Progenitor cell of endocrine pancreas (in vitro differentiated cells): ENCODE measurements at places on chromosomes 1 and 21. TPM values are rescaled to one million over a fixed set of nuclear protein-coding genes. Genes with fewer than 3 reads are reported as not detected.

GRCh38 chr1:203401199-203401877 is 50.4 kb upstream of the FMOD start:
- no peak for DNase-seq

DNA sequence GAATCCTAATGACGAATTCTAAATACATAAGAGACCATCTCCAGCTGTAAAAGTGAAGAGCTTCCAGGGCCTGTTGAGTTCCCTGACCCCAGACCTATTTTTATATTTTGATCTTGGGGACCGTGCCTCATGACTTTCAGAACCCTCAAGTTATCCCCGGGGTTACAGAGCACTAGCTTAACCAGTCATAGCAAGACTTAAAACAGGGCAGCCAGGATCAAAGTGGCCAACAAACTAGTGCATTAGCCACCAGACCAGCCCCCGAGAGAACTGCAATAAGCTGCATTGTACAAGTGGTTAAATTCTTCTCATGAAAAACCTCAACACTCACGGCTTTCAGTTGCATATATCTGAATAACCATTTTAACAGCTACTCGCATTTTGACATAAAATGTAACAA is 183.0 kb downstream of the BARHL2 start:
- no peak for DNase-seq

- DNase-seq, result no peak
Measured at GRCh38 chr1:210600421-210601159, 271.9 kb downstream of the HHAT start.

GRCh38 chr1:8653878-8654277 is 163.6 kb downstream of the RERE start:
- DNase-seq, result no peak

The SPATA21 gene
- total RNA-seq, result not detected in 2 replicates

GRCh38 chr1:109197158-109198042 is 16.3 kb upstream of the SARS1 start:
- DNase-seq, result no peak

The PRXL2B gene
- 32.0 and 36.4 TPM in 2 replicates for total RNA-seq

- no peak for DNase-seq
Measured at GRCh38 chr1:2303781-2304180, 75.7 kb downstream of the SKI start.

The CD1C gene
- total RNA-seq, result not detected in 2 replicates

GRCh38 chr1:232457595-232457994 is 172.3 kb downstream of the SIPA1L2 start:
- no peak for DNase-seq

- no peak for DNase-seq
Measured at GRCh38 chr1:207203541-207203940, 99.5 kb downstream of the C4BPA start.

- no peak for DNase-seq
Measured at GRCh38 chr1:198232378-198232777, 75.6 kb downstream of the NEK7 start.

The MPL gene
- total RNA-seq, result 0.31 TPM in 1 of 2 replicates, not detected in the other

DNA sequence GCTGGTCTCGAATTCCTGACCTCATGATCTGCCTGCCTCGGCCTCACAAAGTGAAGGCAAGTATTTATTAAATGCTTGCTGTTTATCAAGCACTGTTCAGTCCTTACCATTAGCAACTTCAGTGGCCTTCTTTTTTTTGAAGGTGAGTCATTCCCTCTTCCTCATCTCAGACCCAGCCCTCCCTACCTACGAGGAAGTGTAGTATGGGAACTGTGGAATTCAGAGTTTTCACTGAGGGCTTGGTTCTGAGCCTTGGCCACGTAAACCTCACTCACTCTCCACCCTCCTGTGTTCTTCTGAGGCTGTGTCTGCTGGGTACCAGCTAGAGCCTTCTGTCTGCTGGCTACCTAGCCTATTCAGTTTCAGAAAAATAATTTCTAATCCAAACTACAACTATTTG is 218.3 kb upstream of the SGIP1 start:
- no peak for DNase-seq

- DNase-seq, result no peak
Measured at GRCh38 chr1:185244015-185244747, 72.9 kb downstream of the IVNS1ABP start.

The CDKN2C gene
- total RNA-seq, result 0.26 and 0.33 TPM in 2 replicates

The RNU1-2 gene
- total RNA-seq, result 3,923 and 3,957 TPM in 2 replicates

GRCh38 chr1:67097305-67097704 is 37.5 kb downstream of the C1orf141 start:
- no peak for DNase-seq

DNA sequence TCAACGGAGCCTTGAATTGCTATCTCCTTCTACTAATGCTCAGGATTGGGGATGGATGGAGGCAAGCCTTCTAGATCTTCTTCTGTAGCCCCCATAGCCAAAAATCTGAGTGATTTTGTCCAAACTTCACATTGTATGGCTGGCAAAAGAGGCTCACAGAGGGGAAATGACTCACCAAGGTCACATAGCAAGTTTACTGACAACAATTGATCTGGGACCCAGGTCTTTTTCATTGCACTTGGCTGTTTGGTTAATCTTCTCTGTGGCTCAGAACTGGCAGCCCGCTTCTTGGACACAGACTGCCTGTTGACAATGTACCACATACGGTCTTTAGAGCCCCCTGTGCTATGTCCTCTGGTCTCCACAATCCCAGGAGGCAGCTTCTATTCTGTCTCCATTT is 3.0 kb upstream of the LACTBL1 start:
- DNase-seq, result no peak

DNA sequence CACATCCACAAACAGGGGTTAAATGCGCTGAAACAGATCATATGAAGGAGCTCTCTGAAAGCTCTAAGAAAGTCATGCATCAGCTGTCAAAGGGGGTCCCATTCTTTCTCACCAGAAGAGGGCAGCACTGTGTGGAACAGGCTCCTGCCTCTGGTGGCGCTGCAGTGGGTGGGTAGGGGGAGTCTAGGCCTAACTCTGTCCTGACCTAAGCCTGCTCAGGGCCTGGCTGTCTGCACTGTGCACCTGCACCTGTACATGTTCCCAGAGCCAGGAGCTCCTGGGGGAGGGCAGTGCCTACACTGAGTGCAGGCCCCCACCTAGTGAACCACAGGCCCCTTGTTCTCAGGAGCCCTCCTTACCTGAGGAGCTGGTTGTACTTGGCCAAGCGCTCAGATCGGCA is 16.0 kb downstream of the ENO1 start:
- peak; percentile 44 for DNase-seq

DNA sequence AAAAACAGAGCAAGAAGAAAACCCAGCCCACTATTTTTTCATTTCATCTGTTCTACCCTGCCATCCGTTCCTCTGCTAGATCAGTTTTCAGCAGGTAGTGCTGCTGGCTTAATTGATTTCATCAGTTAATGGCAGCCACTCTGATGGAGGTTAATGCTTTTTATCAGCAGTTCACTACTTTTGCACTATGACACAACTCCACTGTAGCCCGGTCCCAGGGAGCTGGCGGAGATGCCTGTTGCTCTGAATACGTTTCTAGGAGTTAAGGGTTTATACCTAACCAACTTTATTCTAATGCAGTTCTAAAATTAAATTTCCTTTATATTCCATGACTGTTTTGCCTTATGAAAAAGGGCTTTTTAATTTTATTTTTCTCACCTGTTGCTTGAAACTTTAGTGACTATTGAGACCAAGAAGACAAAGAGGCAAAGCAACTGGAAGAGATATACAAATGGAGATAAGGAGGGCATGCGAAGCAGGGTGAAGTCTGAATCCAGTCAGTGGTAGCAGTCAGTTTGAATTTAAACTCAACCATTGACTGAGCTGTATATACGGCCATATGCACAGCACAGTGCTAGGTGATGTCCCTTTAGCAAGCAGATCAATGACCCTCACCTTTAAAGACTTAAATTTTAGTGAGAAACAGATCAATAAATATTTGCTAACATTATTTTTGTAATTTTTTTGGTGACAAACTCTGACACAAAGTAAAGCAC is 477.9 kb downstream of the LMO4 start:
- no peak for DNase-seq

DNA sequence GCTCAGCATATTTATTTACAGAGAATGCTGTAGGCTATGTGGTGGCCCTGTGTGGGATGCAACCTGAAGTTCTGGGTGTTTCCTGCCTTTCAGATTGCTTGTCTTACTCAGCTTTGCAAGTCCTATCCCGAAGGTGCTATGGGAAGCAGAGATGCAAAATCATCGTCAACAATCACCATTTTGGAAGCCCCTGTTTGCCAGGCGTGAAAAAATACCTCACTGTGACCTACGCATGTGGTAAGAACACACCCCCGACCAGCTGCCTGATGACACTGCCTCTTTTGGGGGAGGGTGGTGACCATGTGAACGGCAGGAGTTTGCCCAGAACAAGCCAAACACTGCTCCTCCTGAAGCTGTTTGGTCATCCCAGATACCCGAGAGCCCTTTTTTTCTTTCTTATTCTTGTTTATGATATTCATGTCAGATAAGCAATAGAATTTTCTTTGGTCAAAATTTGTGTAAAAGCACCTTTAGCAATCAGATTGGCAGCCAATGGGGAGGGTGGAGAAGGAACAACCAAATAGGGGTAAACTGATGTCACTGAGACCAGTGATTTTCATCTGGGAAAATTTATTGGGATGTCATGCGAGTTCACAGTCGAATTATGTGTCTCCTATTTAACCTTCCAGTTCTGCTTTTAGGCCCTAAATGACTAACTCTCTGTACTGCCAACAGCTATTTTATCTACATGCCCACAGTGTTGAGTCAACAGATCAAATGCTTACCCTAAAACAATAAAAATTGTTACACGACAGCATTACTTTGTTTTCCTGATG is 82.6 kb downstream of the EVA1C start:
- no peak for DNase-seq

GRCh38 chr1:156495401-156496140 is 5.0 kb downstream of the MEF2D start:
- DNase-seq, result no peak

DNA sequence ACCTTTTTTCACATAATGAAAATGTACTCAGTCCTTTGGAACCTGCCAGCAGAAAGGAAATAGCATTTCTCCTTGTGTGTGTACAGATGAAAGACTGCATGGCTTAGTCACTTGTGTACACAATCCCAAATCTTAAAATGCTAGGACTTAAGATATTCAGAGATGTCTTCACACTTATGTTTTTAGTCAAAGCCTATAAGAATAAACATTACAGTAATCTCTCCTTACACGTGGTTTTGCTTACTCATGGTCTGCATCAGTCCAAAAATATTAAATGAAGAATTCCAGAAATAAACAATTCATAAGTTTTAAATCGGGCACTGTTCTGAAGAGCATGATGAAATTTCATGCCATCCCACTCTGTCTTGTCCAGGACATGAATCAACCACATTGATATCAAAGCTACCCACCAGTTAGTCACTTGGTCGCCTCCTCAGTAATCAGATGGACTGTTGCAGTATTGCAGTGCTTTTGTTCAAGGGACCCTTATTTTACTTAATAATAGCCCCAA is 75.7 kb upstream of the RRP15 start:
- no peak for DNase-seq

The DNAJC16 gene
- 34.9 and 37.7 TPM in 2 replicates for total RNA-seq

GRCh38 chr1:234683861-234684632 is 74.1 kb upstream of the IRF2BP2 start:
- DNase-seq, result no peak

DNA sequence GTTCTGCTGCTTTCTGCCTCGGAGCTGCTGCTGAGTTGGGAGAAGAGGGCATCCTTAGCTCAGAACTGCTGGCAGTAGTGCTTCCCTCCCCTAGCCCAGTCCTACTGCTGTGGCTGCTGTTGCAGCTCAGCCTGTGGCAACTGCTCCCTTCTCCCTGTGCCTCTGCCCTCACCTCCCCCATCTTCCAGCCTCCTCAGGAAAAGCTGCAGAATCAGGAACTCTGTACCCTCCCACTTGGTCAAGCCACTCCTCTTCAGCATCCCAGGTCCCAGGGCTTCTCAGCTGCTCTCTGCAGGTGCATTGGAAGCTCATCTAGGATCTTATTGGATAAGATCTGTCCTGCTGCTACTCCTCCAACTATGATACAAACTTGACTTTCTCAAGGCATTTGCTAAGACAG is 316.7 kb downstream of the BRINP2 start:
- DNase-seq, result no peak

DNA sequence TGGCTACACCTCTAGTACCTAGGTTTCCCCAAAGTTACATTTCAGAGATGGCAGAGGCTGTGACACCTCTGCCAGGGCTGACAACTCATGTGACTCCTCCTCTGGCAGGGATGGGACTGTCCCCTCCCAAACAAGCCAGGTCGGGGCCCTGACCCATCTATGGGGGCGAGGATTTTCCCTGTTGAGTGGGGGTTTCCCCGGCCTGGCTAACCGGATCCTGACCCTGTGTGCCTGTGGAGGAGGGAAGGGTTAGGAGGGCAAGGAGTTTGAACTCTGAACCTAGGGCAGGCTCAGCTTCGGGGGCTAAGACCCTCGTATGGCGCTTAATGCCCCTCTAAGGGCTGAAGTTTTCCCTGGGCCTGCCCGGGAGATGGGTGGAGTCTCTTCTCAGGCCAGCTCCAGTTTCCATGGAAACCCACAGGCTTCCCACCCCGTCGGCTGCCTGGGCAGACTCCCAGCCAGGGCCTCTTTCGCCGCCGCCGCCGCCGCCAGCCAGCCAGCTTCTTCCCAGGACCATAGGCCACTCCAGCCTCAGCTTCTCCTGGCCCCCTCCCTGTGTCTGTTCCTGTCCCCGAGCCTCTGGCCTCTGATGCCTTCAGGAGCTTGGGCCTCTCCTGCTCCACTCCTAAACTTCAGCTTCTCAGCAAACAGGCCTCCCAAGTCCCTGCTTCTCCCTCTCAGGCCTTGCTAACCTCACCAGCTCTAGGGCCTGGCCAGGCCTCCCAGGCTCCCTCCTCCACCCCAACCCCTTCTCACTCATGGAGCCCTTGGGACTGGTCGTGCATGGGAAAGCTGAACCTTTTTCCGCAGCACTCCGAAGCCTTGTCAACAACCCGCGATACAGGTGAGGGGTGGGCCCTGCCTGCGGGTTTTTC is at the start of gene BTBD19:
TSS of gene BTBD19 (plus strand) at position 461 of the 875 bp plus-strand sequence. CDS start at position 759, 298 bp downstream.
- peak; percentile 49 for DNase-seq

DNA sequence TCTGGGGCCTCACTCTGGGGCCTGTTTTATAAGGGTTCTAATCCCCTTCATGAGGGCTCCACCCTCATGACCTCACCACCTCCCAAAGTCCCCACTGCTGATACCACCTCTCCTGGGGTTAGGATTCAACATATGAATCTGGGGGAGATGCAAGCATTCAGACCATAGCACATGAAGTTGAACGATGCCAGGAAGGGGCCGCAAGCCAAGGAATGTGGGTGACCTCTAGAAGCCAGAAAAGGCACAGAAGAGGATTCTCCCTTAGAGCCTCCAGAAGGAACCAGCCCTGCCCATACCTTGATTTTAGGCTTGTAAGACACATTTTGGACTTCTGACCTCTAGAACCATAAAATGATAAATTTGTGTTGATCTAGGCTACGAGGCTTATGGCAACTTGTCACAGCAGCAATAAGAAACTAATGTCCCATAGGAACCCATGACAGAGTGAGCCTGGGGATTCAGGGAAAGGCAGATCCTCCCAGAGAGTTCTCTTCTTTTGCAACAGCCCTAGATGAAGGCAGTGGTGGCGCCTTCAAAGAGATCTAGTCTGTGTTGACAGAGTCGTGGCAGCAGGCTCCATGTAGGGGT is 27.9 kb downstream of the TRIM67 start:
- no peak for DNase-seq

DNA sequence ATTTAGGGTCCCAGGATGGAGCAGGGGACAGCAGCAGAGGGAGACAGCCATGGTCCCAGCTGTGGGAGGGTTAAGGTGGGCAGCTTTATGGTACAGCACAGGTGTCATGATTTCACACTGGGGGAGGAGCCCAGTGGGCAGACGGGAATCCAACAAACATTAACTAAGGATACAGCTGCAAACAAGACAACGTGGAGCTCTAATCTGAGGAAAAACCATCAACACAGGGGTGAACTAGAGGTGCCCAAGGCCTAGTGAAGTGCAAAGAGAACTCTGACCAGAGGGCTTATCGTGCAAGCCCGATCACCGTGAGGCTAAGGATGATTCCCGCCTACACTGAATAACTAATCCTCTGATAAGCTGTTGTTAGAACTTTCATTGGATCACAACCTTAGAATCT is 18.7 kb downstream of the ECE1 start:
- no peak for DNase-seq
